Activated CD4-positive, alpha-beta T cell treated with anti-CD3 and anti-CD28 coated beads, Interleukin-2, amount 50 U/mL, for 48 hours (primary cell): ENCODE measurements at places on chromosomes 6 and 20.
A peak's percentile ranks its signal among the peaks of the same experiment; 100 is the strongest.

GRCh38 chr6:137882225-137882961 lies 15.3 kb downstream of the TNFAIP3 start:
- no peak for DNase-seq

- DNase-seq: no peak
Measured at GRCh38 chr20:37393863-37394542, 48.1 kb downstream of the SRC start.

DNA sequence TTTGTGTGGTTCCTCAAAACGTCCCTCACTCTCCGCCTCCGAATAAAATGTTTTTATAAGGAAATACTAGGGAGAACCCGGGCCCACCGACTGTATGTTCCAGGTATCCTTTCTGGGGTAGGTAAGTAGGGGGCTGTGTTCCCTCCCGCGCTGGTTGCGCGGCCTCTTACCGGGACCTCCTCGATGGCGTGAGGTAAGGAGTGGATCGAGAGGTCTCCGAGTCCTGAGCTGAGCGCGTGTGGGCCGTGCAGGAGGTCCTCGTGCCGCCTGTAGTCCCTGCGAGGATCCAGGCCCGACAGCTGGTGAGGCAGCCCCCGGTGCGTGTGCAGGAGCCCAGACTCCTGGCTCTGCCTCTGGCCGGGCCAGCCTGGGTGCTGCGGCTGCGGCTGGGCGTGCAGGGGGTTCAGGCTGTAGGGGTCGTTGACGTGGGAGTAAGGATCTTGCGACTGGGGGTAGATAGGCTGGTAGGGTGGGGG lies 5.1 kb downstream of the TFAP2A start:
- no peak for DNase-seq

DNA sequence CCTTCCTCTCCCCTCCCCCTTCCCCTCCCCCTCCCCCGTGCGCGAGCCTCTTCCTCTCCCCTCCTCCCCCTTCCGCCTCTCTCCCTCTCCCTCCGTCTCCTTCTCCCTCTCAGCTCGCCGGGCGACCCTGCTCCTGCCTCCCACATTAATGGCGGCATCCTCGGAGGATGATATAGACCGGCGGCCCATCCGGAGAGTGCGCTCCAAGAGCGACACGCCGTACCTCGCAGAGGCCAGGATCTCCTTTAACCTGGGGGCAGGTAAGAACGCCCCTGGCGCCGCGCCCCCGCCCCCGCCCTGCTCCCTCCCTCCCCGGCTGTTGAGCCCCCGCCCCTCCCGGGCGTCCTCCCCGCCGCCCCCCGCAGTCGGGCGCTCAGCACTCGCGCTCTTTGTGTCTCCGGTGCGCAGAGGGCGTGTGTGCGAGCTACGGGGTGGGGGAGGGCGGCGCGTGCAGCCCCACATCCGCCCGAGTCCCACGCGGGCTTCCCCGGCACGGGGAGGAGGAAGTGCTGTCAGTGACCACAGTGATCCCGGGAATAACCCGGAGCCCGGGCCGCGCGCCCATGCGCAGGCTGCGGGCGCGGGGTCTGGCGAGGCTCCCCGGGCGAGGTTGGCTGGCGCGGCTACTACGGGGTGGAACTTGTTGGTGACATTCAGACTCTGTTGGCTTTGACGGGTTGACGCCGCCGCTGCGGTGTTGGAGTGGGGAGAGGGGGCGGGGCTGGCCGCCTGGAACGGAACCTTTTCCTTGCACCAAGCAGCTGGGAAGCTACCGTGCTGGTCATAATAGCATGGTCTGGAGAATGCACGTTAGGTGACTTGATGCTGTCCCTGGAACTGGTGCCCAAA lies 33.2 kb downstream of the PHACTR1 start:
- DNase-seq: no peak

DNA sequence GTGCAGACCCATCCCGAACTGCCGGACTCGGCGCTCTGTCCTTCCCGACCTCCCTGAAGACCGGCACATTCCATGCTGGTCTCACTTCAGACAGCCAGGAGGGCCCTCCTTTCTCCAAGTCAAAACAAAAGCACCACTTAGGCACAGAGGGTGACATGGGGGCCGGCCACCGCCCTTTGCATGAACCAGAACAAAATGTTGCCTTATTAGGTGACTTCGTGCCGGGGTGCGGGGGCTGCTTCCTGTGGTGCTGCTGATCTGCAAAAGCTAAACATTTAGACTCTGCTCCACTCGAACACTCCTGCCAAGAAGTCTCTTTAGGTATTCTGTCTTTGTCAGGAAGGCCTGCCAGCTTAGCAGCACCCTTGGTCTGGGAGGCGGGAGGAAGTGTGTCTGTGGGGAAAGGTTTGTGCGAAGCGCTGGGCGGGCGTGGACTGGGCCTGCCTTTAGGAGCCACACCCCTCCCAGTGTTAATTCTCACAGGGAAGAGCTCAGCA lies 133.8 kb downstream of the SMOC2 start:
- no peak for DNase-seq

GRCh38 chr6:44630125-44631028 lies 242.9 kb downstream of the CDC5L start:
- DNase-seq: peak; percentile 65
